ENCODE measurements at places on chromosomes 1 and 21.

GRCh38 chr1:119080586-119080985, 59.9 kb downstream of the WARS2 start:
- H3K36me3 ChIP-seq = no peaks in the 10 kb centered on the region
- no peaks in the 10 kb centered on the region for H3K27me3 ChIP-seq
- no peak overlapping the region for H3K4me3 ChIP-seq

- H3K4me3 ChIP-seq = no peak overlapping the region
- peak; percentile 26 for DNase-seq
- H3K27ac ChIP-seq = no peak overlapping the region
- H3K36me3 ChIP-seq = peaks cover 17% of the 10 kb centered on the region
These were observed 11.6 kb downstream of the PEF1 start for GRCh38 chr1:31633117-31633516.

DNA sequence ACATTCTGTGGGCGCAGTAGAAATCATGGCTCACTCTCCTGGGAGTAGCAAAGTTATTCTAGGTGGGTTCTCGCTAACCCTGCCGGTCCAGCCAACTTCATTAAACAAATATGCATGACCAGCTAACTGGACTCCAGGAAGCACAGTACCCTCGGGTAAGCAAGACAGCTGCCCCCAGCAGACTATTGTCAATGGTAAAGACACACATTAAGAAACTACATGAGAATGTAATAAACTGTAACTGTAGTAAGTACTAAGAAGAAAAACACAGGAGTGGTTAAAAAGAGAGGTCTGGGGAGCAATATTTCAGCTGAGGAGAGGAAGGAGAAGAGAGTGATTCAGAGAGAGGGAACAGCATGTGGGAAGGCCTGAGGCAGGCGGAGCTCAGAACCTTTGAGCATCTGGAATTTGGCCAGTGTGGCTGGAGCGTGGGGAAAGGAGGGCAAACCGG, 7.4 kb downstream of the SLC2A5 start:
- H3K27ac ChIP-seq = no peak overlapping the region
- H3K4me1 ChIP-seq = no peaks in the 10 kb centered on the region
- H3K36me3 ChIP-seq = no peaks in the 10 kb centered on the region
- H3K27me3 ChIP-seq = no peaks in the 10 kb centered on the region

GRCh38 chr1:43530483-43531106, at the start of gene PTPRF:
TSS of gene PTPRF (plus strand) at chr1:43530883. CDS start at chr1:43545076, 14,193 bp downstream.
- no peaks in the 10 kb centered on the region for H3K27me3 ChIP-seq
- peak; percentile 80 for DNase-seq
- H3K27ac ChIP-seq = peak within 1 kb of the TSS; percentile 24
- no peaks in the 10 kb centered on the region for H3K36me3 ChIP-seq

- peaks cover 10% of the 10 kb centered on the region for H3K4me1 ChIP-seq
- no peak overlapping the region for H3K4me3 ChIP-seq
- H3K27me3 ChIP-seq = no peaks in the 10 kb centered on the region
These were observed 15.3 kb upstream of the RGS8 start for GRCh38 chr1:182699393-182700350.

Measured in A673 (cell line).